Fibroblast of pulmonary artery (primary cell): ENCODE measurements at places on chromosomes 4 and X.

DNA sequence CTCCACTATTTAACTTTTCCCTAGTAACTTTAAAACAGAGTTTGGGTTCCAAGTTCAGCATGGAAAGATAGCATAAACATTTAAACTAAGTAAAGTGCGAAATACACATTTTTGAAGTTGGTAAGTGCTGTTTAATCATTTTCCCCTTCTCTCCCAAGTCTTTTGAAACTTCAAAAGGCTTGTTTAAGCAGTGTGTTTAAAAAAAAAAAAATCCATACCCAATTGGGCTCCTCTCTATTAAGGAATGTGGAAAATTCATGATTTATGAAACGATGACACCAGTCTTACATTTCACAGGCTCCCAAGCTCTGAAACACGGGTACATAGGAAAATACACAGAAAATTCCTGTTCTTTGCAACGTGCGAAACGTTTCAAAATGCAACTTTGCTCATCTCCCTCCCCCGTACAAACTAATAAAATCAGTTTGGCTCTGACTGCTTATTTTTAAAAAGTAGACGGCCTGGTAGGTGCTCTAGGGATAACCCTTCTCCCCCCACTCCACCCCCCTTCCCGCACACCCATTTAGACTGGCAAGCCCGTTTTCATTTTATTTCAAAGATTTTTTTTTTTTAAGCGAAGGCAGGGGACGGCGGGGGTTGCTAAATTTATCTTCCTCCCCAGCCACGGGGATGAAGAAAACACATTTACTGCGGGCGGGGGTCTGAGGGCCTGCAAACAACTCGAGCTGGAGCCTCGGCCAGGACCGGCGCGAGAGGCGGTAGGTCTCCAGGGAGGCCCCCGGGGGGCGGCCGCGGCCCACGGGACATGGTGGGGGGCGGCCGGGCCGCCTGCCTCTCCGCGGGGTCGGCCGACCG is 786 bp upstream of the ZFX start:
- DNase-seq: peak; percentile 51

GRCh38 chrX:11366998-11367595 is 73.9 kb downstream of the AMELX start:
- no peak for DNase-seq

- peak; percentile 85 for DNase-seq
Observed at GRCh38 chr4:3241898-3242524, 6.9 kb upstream of the MSANTD1 start.

DNA sequence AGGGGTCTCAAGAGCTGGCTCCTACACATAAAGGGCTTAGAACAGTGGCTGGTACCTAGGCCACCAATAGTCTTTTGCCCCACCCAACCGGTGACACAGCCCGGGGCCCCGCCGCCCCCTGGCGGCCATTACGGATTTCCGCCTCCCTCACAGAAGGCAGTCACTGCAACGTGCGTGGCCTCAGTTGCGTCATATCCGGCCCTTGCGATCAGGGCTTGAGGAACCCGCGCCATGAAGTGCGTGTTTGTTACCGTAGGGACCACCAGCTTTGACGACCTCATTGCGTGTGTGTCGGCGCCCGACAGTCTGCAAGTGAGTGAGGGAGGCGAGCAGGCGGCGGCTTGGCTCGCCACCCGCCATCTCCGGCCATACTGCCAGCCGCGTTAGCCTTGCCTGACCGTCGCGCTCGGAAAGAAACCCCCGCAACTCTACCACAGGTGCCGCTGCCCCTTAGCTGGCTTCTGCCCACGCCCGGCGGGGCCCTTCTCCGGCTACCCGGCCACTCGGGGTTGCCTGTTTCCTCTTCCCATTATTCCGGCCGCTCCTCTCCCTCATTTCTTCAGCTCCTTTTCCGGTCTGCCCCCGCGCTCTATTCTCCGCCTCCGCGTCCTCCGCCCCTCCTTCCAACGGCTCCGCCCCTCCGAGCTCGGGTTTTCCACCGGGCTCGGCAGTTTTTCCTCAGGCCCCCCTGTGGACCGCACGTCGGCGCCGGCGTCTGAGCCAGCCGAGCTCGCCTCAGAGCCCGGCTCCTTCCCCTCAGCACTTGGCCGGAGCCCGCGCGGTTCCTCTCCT is at the start of gene ALG13:
ALG13 (plus strand) TSS at position 183 of the 792 bp plus-strand sequence; CDS start at position 232, 49 bp downstream.
- DNase-seq: peak; percentile 95

DNA sequence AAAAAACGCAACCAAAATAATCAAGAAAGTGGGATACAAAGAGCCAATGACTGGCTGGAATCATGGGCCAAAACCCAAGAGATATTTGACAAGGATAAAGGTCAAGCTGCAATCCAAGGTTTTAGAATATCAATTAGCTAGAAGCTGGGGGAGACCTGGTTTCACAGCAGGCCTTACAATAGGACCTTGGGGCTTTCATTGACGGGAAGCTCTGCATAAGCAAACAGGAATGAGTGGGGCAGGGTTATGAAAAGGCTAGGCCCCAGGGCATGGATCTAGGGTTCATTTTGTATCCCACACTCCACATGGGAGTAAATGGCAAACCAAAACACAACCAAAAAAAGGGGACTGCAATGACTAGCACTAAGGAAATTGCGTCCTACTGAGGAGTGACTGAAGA is 215.3 kb downstream of the HS6ST2 start:
- no peak for DNase-seq

GRCh38 chr4:179415847-179416223 is 1973.6 kb upstream of the AGA start:
- no peak for DNase-seq
